Esophagus mucosa (tissue), 1 donor: ENCODE measurements at places on chromosomes 6 and 20. TPM values are rescaled to one million over a fixed set of nuclear protein-coding genes. Genes with fewer than 3 reads are reported as not detected.

- no peak for ATAC-seq
Measured at GRCh38 chr6:157579467-157580031, 198.6 kb downstream of the ZDHHC14 start.

FAM83B gene
- 71.8 TPM for total RNA-seq

DNA sequence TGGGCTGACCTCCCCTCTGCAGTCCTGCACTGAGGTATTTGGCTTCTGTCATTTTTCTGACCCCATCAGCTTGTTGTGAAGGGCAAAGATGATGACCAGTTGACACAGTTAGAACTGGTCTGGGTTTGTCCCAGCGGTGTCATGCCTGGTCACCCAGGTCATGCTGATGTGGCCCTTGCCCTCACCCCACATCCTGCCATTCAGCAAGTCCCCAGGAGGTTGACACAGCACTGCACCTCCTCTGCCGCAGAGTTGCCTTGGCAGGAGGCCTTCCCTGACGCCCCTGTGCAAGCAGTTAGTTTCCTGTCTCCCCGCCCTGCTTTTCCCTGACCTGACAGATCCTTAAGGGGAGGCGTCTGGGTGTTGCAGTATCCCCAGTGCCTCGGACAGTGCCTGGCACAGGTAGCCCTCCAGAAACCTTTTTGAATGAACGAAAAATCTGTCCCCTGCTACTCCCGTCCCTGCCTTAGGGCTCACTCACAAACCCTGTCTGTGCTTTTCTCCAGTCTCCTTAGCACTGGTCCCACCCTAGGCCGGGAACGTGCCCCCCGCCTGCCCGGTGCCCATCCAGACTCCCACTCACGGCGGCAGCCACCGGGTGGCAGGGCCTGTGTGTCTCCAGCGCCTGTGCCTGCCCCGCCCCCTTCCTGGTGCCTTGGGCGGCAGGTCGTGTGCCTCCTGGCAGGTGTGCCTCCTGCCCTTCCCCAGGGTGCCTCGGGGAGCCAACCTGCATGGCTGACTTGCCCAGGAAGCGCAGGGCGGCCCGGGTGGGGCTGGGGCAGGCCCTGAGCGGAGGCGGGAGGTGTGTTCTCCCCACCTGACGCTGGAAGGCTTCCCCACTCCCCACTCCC is 146.3 kb upstream of the RNF24 start:
- peak; percentile 90 for ATAC-seq

CLDN20 gene
- total RNA-seq: not detected

DNA sequence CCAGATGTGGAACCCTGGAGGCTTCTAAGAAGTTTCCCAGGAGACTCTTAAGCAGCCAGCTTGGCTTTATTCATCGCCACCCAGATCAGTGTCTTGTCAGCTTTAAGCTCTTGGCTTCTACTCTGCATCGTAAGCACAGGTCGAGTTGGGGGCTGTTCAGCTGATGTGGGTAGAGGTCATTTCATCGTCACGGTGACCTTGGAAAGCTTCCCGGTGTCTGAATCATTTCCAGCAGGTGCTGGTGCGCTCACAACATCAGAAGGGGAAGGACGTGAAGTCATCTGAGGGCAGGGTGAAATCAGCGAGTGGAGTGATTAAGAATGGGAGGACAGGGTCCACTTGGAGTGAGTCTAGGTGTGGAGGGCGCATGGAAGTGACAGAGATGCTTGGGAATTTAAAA is 112.6 kb downstream of the SASH1 start:
- peak; percentile 26 for ATAC-seq

BPI gene
- total RNA-seq: not detected

HCK gene
- 2.9 TPM for total RNA-seq

PSORS1C2 gene
- total RNA-seq: 0.40 TPM
